ENCODE measurements at places on chromosomes 1 and 21. TPM values are rescaled to one million over a fixed set of nuclear protein-coding genes. Genes with fewer than 3 reads are reported as not detected.

SLC6A9 gene
- total RNA-seq = 0.06 TPM

- DNase-seq = no peak
Observed at GRCh38 chr1:91655912-91656449, 155.3 kb downstream of the CDC7 start.

ILDR2 gene
- 0.69 TPM for total RNA-seq

- peak; percentile 69 for DNase-seq
Observed at GRCh38 chr1:178093951-178094738, at the start of gene RASAL2. Gene RASAL2 (plus strand): TSS chr1:178094104. CDS start chr1:178094493, 389 bp downstream.

GRCh38 chr1:45340816-45341466 is 701 bp upstream of the MUTYH start:
- peak; percentile 30 for DNase-seq

- DNase-seq = no peak
Observed at GRCh38 chr21:18161841-18162240, 82.8 kb upstream of the CHODL start.

DNA sequence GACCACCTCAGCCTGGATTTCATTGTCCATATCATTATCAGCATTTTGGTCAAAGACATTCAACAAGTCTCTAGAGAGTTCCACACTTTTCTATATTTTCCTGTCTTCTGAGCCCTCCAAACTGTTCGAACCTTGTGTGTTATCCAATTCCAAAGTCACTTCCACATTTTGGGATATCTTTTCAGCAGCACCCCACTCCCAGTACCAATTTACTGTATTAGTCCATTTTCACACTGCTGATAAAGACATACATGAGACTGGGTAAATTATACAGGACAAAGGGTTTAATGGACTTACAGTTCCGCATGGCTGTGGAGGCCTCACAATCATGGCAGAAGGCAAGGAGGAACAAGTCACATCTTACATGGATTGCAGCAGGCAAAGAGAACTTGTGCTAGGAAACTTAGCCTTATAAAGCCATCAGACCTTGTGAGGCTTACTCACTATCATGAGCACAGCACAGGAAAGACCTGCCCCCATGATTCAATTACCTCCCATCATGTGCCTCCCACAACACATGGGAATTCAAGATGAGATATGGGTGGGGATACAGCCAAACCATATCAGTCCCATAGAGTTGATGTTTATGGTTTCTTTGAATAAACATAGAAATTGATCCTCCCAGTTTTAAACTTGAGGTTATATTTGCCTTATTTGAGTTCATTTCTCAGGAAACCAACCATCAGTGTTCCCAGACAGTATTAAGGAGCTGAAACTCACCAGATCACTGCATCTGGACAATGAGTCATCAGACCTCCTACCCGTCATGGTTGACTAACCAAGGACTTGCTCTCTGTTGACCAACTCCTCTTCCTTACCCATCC is 322.7 kb upstream of the DUSP10 start:
- peak; percentile 84 for DNase-seq

- peak; percentile 39 for DNase-seq
Observed at GRCh38 chr1:31717341-31717740, 13.5 kb upstream of the COL16A1 start.

- DNase-seq = no peak
Observed at GRCh38 chr1:14570514-14570913, 28.0 kb upstream of the KAZN start.

SLC1A7 gene
- total RNA-seq = not detected

GRCh38 chr1:119139857-119140176 is 636 bp downstream of the WARS2 start:
- DNase-seq = no peak

TDRKH gene
- 1.9 TPM for total RNA-seq

DNA sequence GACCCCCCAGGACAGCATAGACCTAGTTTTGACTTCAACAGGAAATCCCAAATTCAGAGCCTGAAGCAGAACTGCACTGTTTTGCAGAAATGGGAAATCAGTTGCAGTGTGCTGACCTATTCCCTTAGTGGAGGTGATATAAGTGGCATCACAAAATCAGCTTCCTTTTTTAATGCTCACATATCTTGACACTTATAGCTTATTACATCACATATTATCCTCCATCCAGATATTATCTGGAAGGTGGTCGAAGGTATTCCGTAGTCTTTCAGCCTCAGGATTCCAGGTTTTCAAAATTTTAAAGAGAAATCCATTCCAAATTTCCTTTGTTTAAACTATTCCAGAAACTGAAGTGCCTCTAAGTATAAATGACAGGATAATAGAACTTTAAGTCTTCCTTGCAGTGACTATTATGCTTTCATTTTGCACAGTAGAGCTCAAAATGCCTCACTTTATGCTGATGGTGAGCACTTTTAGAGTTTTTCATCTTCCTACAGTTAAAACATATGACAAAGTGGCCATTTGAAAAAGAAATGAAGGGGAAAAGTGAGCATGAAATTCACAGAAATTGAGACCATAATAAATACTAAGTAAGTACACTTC is 106.4 kb upstream of the DPYD start:
- peak; percentile 49 for DNase-seq

DNA sequence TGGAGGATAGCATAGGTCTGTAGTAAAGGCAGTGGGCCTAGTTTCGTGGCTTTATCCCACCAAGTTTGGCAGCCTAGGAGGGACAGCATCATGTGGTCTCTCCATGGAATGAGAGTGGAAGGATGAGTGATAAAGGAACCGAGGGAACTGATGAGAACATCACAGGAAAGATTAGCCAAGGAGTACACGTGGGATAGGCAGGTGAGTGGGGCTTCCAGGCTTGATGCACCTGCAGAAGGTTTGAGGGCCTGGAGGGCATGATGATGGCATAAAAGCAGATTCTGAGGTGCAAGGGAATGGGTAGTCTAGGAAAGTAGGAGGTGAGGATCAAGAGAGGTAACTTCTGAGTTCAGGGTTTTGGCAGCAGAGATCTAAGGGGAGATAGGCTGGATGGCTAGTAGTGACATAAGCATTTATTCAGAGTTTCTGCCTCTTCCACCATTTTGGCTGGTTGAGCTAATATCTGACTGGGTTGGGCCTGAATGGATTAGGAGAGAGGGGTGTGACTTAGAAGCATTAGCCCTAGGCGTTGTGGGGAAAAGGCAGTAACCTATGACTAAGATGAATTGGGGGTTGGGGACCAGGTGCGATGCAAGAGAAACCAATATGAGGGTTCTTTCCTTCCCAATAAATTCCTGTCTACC is 9.1 kb downstream of the PTGFRN start:
- no peak for DNase-seq

FAM151A gene
- total RNA-seq = not detected

DNA sequence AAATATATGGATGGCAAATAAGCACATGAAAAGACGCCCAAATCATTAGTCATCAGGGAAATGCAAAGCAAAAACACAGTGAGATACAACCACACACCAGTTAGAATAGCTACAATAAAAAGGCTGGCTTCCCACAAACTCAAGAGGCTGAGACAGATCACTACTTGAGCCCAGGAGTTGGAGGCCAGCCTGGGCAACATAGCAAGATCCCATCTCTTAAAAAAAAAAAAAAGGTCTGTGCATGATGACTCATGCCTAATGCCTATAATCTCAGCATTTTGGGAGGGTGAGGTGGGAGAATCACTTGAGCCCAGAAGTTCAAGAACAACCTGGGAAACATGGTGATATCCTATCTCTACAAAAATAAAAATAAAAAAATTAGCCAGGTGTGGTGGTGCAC is 19.8 kb downstream of the LDLRAD1 start:
- no peak for DNase-seq

GRCh38 chr1:214471458-214471857 is 79.9 kb downstream of the PTPN14 start:
- DNase-seq = no peak

RGS1 gene
- 0.11 TPM for total RNA-seq

ZSWIM5 gene
- under 0.01 TPM for total RNA-seq

- DNase-seq = peak; percentile 47
Observed at GRCh38 chr1:224116131-224116530, 2.2 kb downstream of the FBXO28 start.

VANGL2 gene
- total RNA-seq = under 0.01 TPM

DNA sequence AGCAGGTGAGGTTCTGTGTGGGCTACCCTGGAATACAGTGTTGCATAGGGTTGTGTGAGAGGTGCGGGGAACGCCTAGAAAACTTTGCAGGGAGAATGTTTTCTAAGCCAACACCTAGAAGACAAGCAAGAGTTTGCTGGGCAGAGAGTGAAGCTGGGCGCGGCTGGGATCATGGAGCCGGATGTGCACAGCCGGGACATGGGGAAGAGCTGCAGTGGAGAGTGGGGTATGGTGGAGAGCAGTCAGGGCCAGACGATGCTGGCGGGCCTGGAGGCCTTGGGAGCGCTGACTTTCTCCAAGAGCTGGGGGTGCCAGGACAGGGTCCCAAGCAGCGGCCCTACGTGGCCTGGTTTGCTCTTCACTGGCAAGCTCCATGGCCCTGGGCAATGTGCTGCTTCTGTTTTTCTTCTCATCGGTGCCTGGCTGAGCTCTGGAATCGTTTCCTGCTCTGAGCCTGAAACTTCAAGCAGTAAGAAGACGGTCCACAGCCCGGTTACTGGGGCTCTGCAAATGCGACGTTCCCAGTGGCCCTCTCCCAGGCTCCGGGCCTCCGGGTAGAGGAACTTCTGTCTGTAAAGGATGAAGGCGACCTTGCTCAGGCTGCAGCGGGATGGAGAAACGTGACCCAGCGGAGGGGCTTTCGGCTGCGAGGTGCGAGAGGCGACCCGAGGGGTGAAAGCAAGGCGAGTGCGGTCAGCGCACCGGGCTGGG is 51.9 kb upstream of the CD34 start:
- peak; percentile 27 for DNase-seq

OPRD1 gene
- total RNA-seq = 0.23 TPM
